ENCODE measurements at places on chromosomes 4 and X.

GRCh38 chr4:1593458-1593857, 90.7 kb downstream of the FAM53A start:
- DNase-seq, result no peak

DNA sequence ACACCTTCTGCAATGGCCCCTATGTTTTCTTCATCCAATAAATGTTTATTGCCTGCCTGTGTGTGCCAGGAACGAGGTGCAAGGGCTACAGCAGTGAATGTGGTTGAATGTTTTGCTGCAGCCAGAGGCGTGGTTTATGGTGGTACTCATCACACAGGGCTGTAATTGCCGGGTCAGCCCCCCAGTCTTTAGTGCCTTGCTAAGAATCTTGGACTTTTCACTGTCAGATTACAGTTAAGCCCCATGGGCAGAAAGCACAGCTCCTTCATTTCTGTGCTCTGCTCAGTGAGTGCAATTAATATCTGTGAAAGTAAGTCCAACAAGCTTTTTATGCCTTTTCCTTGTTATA, 67.8 kb downstream of the TAPT1 start:
- no peak for DNase-seq

GRCh38 chrX:136856551-136856950, 24.0 kb downstream of the RBMX start:
- DNase-seq, result no peak

GRCh38 chr4:159540501-159540900, 437.6 kb downstream of the RAPGEF2 start:
- DNase-seq, result no peak

- no peak for DNase-seq
Observed at GRCh38 chr4:76883147-76883546, 14.8 kb downstream of the SOWAHB start.

DNA sequence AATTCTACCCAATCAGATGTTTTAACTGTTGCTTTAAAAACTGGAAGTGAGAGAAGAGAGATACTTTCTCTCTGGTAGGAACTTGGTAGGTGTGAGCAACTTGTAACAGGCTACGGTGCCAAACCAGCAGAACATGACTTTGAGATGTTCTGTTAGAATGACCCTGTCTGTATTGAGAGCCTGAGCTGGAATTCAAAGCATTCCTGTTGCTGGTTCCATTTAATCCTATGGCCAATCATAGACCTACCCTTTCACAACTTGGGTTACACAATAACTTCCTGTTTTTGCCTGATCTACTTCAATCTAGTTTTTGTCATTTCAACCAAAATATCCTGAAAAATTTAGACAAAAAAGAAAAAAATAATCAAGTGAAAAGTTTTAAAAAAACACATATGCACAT, 1.7 kb upstream of the PRRG1 start:
- DNase-seq, result no peak

DNA sequence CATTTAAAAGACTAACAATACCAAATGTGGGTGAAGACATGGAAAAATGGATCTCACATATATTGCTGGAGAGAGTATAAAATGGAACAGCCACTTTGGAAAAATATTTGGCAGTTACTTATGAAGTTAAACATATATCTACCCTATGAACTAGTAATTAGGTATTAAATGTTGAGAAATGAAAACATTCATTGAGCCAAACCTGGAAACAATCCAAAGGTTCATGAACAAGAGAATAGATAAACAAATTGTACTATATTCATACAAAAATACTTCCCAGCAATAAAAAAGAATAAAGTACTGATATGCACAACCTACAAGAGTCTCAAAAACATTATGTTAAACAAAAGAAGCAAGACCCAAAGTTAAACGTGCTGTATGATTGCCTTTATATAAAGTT, 4.0 kb upstream of the EGF start:
- no peak for DNase-seq

DNA sequence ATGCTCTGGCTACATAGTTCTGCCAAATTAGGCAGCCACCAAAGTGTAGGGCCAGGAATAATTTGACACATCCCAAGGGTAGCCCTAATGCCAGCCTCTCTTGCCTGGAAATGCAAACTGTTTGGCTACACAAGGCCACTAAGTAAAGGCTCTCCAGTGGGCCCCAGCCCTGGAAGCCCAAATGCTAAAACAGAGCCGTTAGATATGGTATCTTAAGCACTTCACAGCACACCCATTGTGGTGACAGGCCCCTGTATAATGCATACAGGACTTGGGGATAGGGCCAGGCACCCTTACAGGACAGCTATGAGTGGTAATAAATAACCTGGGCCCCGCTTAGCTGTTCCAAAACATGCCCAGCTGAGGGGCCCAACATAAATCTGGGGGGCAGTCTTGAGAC, 623.9 kb downstream of the BCOR start:
- DNase-seq, result no peak

DNA sequence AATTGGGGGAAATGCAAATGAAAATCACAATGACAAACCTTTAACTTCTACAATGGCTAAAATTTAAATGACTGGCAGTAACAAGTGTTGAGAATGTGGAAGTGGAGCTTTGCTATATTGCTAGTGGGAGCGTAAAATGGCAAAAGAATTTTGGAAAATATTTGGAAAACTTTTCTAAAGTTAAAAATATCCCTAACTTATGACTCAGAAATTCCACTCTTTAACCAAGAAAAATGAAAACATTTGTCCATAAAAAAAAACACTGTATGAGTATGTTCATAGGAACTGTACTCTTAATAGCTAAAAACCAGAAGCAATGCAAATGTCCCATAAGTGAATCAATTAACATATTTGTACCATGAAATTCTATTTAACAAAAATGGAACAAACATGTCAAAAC, 3.6 kb downstream of the TBCK start:
- DNase-seq, result no peak

- DNase-seq, result no peak
Observed at GRCh38 chrX:123665197-123665596, 67.7 kb downstream of the THOC2 start.

DNA sequence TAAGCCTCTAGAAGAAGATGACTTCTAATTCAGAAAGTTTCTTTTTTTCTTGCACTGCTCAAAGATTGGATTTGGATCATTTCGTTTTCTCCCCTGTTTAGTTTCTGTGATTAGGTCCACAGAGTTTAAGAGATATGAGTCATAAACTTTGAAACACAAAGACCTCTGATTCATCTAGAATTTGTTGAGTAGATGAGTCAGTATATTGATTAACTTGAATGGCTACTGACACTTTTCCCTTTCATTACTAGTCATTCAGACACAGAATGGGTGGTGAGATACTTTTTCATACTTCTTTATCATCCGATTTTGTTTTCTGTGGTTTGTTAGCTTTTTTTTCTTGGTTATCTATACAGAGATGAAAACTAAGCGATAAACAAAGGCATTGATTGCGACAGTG, 34.1 kb upstream of the AFF2 start:
- no peak for DNase-seq

- no peak for DNase-seq
Observed at GRCh38 chr4:183078634-183079033, 20.4 kb upstream of the WWC2 start.

DNA sequence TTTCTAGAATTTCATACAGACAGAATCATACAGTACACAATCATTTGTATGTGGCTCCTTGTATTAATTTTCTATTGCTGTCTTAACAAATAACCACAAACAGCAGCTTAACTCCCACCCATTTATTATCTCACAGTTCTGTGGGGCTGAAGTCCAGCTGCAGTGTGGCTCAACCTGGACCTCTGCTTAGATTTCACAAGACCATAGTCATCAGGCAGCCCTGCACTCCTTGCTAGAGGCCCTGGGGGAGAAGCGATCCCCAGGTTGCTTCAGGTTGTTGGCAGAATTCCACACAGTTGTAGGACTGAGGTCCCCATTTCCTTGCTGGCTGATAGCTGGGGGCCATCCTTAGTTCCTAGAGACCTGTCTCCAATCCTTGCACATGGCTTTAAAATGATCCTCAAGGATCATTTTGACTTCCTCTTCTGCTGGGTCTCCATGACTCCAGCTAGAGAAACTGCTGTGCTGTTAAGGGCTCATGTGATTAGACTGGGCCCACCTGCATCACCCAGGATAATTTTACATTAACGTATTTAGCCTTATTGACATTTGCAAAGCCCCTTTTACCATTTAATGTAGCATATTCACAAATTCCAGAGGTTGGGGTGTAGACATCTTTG, 60.9 kb upstream of the SMAD1 start:
- DNase-seq, result no peak

DNA sequence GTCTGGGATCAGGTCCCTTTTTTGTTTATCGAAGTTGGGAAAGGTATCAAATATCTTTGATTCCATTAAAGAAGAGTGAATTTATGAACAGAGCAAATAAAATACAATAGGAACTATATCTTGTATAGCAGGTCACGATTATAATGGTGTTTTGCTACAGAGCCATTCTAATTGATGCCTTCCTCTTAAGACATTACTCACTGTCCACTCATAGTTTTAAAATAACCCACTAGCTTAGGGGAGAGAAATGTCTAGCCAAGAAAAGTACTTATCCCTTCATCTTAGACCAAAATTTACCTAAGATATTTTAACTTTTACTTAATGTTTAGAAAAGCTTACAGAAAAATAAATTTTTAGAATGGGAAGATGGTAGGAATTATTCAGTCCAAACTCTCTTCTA, 112.0 kb upstream of the PABPC4L start:
- DNase-seq, result no peak

DNA sequence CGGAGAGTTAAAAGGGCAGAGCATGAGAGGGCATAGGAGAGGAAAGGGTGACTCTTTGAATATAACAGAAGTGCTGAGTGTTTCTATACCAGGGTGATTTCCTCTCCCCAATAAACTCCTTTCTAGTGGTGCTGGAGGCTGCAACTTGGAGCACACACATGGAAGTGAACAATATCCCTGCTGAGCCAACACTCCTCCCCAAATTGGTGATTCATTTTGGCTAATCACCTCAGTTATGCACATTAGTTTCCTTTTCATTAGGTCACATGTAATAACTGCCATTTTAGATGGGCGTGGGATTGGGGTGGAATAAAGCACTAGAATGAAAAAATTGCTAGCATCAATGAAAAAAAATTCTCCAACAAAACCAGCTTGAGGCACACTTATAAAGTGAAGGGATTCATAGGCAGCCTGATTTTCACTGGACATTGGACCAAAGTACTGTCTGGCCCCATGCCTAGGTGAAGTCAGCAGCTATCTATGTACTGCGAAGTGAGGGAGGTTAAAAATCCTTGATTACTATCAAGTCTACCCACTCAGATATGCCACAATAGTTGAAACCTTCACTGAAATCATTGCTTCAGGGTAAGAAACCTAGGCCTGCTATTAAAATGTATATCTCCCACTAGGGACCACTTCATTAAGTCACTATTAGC, 174.0 kb downstream of the GLUD2 start:
- no peak for DNase-seq

DNA sequence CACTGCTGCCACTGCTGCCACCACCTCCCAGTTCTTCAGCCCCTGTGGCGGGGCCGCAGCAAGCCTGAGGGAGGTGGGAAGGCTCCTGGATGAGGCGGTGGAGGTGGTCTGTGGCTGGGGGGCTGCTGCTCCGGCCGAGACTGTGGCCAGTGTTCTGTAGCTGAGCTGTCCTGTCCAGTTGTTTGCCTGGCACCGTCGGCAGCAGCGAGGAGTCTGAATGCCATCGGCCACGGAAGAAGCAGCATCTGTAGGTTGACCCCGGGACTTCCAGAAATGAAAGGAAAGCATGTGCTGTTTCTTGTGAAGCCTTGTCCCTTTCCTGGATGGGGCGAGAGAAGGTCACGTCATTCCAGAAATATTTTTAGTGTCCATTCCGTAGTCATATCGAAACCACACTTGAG, 3.3 kb downstream of the C4orf54 start:
- no peak for DNase-seq

DNA sequence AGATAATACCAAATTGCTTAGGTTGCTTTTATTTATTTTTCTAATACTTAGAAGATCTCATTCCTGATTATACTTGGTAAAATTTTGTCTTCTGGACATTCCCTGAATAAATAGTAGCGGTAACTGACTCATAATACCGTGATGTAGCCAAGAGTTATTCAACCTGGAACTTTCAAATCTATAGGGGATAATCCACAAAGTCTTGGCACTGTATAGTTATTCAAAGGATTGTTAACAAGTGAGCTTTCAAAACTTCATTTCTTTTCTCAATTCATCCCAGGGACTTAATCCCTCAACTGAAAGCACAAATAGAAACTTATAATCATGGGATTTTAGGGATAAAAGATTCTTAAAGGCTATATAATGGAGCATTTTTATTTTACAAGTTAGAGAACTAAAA, 1383.3 kb downstream of the FAM133A start:
- DNase-seq, result no peak

DNA sequence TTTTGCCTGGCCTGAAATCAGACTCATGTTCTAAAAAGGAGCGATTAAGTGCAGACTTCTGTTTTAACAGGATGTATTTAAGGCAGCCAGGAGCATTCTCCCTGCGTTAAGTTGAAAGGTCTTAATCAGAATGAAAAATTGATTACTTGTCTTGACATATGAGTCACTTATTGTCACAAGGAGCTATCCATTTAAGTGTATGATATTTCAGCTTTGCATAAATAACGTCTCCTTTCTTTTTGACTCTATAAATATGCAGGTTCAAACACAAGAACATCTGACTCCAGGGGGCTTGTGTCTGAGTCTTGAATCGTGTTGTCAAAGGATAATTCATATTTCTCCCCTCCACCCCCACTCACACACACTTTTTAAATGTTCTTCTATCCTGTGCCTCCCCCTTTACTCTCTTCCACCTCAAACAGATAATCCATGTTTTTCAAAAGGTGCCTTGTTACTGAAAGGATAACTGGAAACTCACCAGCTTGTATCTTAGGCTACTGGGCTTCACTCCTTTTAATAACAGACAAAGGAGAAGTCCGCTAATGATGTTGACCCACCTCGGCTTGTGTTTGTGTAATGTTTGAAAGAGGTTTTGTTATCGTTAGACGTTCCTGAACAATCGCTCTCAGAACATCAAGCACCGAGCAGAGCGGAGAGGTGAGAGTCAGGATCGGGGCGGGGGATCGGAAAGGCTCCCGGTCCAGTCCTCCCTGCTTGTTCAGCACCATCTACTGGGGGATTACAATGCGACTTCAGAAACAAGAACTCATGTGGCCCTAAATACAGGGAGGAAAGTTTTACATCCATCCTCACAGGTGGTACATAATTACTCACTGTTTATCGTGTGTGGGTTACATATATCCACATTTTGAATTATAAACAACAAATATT, 107.5 kb upstream of the RPL34 start:
- DNase-seq, result peak; percentile 1

- peak; percentile 26 for DNase-seq
Observed at GRCh38 chrX:13937370-13938050, 92.2 kb downstream of the GEMIN8 start.

- DNase-seq, result no peak
Observed at GRCh38 chrX:110786486-110786885, 9.1 kb downstream of the CHRDL1 start.

GRCh38 chr4:52573551-52573950, 85.5 kb downstream of the USP46 start:
- DNase-seq, result no peak

DNA sequence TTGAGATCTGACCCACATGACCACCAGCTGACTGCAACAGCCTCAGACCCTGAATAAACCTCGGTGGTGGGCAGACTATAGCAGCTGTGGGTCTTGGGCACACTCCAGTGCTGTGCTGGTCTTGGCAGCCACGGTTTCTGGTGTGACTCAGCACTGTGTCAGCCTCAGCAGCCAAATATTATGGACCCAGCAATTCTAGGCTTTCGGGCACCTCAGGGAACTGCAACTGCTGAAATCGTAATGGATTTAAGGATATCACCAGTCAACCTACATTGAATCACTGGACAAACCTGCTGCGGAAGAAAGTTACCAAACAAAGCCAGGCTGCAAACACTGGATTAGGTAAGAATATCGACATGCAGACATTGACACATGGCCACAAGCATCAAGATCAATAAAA, 10.5 kb upstream of the UBE2NL start:
- DNase-seq, result no peak

- no peak for DNase-seq
Observed at GRCh38 chr4:13162886-13163285, 321.3 kb downstream of the RAB28 start.
